ENCODE measurements at places on chromosomes 11 and 22.

DNA sequence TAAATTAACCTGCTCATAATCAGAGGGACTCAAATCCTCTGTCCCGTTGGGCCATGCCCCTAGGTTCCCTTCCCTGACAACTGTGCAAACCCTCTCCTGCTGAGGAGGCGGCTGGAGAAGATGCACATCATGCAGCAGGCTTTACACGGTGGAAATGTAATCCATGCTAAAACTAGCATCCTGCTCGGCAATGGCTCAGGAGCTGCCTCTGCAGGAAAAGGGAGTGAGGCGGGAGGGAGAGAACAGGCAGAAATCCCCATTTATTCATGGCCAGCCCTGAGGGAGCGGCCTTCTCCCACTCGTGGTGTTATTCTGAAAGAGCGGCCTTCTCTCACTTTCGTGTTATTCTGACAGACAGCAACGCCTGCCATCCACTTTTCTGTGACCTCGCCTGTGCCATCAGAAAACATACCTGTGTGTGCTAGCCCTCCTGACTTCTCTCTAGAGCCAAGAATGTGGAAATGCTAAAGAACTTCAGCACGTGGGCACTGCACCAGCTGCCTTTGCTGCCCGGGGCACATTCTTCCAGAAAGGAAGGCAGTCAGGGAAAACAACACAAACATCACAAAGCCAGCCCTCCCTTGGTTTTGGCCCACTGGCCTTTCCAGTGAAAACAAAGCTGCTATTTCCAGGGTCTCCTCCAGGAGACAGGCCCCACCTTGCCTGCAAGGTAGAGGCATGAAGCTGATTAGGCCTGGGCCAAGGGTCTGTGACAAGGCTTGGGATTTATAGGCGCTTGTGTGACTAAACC, 62.9 kb upstream of the BID start:
- no peak for DNase-seq

GRCh38 chr11:6315811-6316425, 4.4 kb downstream of the CAVIN3 start:
- DNase-seq, result no peak

DNA sequence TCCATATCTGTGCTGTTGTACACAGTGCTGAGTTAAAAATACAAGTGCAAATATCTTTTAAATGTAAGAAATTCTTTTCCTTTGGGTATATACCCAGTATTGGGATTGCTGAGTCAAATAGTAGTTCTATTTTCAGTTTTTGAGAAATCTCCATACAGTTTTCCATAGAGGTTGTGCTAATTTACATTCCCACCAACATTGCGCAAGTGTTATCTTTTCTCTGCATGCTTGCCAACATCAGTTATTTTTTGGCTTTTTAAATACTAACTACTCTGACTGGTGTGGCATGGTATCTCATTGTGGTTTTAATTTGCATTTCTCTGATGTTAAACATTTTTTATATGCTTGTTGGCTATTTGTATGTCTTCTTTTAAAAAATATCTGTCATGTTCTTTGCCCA, 6.5 kb downstream of the OR52E8 start:
- DNase-seq, result no peak

DNA sequence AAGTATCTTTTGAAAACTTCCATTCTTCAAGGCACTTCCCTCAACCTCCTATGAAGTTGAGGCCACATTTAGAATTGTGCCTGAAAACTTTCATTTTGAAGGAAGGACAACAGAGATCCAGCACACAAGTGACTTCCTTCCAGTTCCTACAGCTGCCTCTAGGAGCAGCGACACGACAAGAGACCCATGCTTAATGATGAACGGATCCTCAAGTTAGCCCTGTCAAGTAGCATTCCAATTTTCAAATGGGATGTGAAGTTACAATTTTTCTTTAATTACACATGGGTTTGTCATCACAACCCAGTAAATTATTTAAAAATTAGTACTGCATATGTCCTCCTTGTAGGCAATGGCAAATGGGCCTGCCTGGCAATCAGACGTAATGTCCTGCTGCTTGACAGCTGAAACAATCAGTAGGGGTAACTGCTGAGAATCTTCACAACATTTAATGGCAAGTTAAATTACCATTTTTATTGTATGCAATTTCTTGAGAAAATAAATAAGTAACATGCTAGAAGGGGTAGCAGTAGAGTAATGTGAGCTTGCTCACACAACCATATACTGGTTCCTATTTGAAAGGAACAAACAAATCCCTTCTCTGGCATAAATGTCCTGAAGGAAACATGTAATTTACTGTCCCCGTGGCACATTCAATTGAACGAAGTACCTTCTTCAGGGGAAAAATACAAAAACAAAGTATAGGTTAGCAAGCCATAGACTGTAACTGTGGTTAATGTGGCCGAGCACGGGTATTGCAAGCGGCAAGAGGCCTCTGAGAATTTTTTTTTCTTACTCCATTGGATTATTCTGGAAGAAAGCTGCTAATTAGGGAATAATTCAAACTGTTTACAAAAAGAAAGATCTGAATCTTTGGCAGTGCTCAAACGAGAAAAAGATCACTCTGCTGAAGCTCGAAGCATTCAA, 288.3 kb downstream of the CADM1 start:
- DNase-seq, result no peak

DNA sequence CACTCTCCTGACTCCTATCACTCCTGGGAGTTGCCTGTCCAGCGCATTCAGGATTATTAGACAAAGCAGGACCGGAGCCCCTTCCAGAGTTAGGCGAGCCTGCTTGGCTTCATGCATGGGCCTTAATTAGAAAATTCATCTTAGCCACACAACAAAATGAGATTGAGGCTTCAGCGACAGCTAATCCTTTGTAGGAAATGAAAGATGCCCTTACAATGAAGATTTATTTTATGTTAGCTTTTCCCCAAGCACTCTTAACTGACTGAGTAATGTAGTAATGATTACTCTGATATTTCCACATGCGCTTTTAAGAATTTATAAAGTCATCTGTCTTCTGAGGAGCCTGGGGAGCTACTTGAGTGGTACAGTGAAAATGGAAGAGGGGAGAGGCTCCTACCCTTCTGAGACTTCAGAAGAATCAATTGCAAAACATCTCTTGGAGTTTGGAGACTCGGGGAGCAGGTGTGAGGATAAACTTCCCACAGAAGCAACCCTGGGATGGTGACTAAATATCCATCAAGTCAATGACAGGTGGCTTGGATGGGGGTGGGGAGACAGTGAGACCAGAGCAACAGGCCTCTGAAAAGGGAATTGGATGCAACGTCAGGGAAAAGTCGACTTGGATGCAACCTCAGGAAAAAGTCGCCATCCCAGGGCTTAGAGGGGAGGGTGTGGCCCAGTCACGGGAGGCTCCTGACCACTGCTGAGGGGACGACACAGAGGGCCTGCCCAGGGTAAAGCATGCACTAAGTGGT, 434.5 kb upstream of the B3GAT1 start:
- DNase-seq, result no peak

GRCh38 chr11:45157247-45158209, 11.1 kb downstream of the PRDM11 start:
- DNase-seq, result no peak

DNA sequence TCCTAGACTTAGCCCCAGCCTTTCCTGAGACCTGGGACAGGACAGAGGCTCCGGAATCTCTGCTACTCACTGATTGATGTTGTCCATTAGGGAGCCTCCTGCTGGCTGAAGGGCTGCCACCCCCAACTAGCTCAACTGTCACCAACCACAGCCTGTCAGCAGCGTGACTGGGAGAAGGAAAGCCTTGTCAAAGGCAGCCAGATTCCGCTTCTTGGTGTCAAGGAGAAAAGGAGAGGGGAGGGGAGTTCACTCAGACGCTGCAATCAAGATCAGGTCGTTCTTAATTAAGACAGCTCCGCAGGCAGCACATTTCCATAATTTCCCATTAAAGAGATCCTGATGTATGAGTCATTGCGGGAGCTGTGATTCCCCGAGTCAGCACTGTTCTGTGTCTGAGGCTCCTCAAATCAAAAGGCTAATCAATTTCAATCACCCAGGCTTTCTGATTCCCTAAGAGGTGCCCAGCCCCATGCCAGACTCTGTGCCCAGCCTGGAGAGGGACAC, 152.8 kb upstream of the ZBED5 start:
- DNase-seq, result no peak

DNA sequence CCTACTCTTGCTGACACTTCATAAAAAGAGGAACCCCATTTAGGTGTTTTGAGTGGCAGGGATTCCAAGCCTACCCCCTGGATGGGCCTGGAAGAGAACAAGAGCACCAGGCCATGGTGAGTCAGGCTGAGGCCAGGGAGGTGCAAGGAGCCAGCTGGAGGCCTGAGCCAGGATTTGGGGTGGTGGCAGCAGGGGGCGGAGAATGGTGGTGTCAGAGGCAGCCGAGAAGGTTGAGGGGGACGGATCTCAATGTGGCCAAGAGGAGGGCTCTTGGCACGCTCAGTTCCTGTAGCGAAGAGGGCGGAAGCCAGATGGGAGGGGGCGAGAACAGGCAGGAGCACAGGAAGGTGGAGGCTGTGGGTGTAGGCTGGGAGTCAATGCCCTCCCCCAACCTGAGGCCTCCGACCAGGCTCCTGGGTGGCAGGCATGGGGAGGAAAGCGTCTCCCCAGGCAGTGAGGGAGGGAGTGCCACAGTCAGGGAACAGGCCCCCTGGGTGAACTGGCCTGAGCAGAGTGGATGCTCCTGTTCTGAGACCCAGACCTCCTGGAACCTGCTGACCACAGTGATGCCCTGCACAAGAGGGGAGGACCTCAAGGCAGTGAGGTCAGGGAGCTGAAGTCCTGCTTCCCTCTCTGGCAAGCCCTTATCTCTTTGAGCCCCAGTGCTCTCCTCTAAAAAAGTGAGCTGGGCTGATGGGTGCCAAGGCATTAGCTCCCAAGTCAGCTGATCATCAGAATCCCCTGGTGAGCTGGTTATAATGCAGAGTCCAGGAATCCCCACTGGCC, 13.9 kb downstream of the RTN4RL2 start:
- no peak for DNase-seq

DNA sequence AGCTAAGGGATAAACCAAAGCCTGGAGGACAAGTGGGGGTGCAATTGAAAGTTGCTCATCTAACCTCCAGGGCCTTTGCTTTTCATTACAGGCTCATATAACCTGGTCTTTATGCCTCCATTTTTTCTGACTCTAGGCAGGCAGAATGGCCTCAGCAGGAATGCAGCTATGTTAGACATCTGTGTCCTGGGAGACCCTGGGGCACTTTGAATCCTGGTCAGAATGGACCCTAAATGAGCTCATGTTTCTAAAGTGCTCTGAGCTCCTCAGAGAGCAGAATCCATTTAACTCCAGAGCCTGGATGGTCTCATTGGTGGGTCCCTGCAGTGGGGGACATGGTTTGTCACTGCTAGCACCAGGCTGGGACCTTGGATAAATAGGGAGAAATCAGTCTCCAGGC, 177.3 kb downstream of the KIRREL3 start:
- no peak for DNase-seq

DNA sequence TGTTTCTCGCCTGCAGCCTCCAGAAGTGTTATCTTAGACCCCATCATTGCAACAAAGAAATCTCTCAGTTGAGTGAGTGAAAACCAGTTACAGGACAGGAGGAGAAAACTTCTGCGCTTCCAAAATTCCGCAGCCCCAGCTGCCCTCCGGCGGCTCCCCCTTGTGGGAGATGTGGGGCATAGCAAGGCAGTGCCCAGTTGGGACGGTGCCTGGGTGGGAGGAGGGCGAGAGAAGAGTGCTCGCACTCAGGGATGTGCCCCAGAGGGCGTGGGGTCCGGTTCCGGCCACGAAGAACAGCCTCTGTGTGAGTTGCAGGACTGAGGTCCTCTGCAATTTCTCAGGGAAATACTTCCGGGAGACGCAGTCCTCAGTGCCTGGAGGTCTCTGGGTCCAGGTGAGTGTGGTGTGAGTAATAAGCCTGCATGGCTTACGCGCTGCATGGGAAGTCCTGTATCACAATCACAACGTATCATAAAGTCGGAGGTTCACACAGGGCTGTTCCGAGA, 87.0 kb upstream of the BLID start:
- no peak for DNase-seq

GRCh38 chr22:36594569-36594968, 65.6 kb upstream of the EIF3D start:
- DNase-seq, result no peak

DNA sequence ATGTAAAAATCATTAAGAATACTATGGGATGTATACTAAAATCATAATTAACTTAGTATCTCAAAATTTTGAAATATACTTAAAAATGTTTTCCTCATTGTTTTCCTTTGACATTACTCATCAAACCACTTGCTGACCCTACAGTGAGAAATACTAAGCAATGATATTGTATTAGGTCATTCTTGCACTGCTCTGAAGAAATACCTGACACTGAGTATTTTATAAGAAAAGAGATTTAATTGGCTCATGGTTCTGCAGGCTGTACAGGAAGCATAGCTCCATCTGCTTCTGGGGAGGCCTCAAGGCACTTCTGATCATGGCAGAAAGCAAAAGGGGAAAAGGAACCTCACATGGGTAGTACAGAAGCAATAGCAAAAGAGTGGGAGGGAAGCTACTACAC, 950.9 kb upstream of the CHORDC1 start:
- no peak for DNase-seq

DNA sequence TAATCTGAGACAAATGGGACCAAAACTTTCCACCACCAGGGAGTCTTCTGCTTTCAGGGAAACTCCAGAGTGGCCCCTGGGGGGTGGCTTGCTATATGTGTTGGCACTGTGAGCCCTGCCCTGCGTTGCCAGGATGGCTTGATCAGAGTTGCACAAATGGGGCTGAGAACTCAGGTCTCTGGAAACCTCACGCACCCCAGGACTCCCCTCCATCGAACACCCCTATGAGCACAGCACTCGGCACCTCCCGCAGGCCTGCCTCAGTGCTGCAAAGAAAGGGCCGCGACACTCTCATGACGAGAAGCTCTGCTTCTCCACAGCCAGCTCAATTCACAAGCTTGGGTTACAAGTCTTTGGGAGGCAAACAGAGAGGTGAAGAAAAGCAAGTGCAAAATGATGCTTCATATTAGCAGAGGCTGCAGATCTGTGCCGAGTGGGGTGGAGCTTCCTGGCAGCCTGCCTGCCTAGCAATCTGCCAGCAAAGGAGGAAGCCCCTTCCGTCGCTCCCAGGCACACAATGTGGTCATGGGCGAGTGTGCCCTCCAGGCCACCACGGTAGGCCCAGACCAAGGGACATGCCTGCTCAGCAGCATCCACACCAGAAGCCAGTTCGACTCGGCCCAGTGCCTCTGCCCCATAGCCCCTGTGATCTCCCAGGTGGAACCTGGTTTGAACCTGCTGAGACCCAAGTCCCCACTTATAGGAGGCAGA, 55.7 kb downstream of the MYH9 start:
- no peak for DNase-seq

GRCh38 chr11:67031791-67032561, 9.0 kb downstream of the SYT12 start:
- no peak for DNase-seq

- no peak for DNase-seq
Measured at GRCh38 chr11:101008961-101009689, 120.5 kb downstream of the PGR start.

- DNase-seq, result no peak
Measured at GRCh38 chr22:30552719-30553118, 6.2 kb upstream of the SEC14L6 start.
